ENCODE measurements at places on chromosomes 7 and 10. TPM values are rescaled to one million over a fixed set of nuclear protein-coding genes. Genes with fewer than 3 reads are reported as not detected.
A peak's percentile ranks its signal among the peaks of the same experiment; 100 is the strongest.

DIP2C gene
- total RNA-seq = 67.9 TPM

HOXA1 gene
- total RNA-seq = 1.1 TPM

MTERF1 gene
- 8.3 TPM for total RNA-seq

LRRC61 gene
- 10.3 TPM for total RNA-seq

RASSF4 gene
- 23.2 TPM for total RNA-seq

CXCL12 gene
- total RNA-seq = 81.9 TPM

XRCC2 gene
- 0.33 TPM for total RNA-seq

ABCA13 gene
- not detected for total RNA-seq

GSTO1 gene
- 119 TPM for total RNA-seq

HYAL4 gene
- not detected for total RNA-seq

DNA sequence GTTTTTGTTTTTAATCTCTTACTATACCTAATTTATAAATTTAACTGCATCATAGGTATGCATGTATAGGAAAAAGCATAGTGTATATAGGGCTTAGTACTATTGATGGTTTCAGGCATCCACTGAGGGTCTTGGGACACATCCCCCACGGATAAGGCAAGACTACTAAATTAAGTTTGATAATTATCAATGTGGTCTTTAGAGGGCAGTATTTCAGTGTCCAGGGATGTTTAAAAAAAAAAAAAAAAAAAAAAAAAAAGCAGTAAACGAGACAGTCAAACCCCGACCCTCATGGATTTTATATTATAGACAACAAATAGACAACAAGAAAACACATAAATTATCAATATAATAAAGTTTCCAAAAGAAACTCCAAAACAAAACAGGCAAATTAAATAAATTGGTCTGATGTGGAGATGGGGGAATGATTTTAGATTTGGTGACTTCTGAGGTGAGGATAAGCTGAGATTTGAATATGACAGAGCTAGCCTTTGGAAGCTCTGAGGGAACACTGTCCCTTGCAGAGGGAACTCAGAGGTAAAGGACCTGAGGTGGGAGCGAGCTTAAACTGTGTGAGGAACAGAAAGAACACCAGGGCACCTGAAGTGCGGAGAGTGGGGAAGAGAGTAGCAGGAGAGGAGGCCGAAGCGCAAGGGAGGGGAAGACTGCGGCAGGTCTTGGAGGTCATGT, 14.8 kb downstream of the ACSM6 start:
- H3K4me3 ChIP-seq = no peak overlapping the region
- no peak overlapping the region for H3K27ac ChIP-seq
- H3K27me3 ChIP-seq = no peaks in the 10 kb centered on the region
- DNase-seq = no peak
- no peaks in the 10 kb centered on the region for H3K36me3 ChIP-seq

DNA sequence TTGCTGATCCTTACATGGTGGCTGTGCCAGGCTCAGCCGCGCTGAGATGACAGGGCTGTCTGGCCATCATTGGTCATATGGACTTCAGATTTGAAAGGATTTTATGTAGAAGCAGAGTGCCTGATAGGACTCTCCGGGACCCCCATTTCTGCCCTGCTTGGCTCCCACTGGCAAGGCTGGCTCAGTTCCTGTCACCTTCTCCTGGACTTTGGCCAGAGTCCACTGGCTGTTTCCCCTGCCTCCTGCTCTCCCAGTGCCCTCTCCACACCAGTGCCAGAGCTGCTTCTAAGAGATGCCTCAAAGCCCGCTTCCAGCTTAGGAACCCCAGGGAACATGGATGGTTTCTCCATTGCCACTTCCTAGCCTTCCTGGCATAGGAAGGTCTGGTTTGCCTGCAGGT, 5.1 kb upstream of the SH2D4B start:
- no peak overlapping the region for H3K27ac ChIP-seq
- H3K27me3 ChIP-seq = no peaks in the 10 kb centered on the region
- H3K4me1 ChIP-seq = no peaks in the 10 kb centered on the region
- peak; percentile 57 for DNase-seq

- peak; percentile 81 for DNase-seq
- no peaks in the 10 kb centered on the region for H3K4me1 ChIP-seq
- H3K27ac ChIP-seq = no peak overlapping the region
- no peaks in the 10 kb centered on the region for H3K36me3 ChIP-seq
- H3K27me3 ChIP-seq = no peaks in the 10 kb centered on the region
- no peak overlapping the region for H3K4me3 ChIP-seq
Observed at GRCh38 chr10:16304311-16304710, 132.5 kb upstream of the PTER start.

DNA sequence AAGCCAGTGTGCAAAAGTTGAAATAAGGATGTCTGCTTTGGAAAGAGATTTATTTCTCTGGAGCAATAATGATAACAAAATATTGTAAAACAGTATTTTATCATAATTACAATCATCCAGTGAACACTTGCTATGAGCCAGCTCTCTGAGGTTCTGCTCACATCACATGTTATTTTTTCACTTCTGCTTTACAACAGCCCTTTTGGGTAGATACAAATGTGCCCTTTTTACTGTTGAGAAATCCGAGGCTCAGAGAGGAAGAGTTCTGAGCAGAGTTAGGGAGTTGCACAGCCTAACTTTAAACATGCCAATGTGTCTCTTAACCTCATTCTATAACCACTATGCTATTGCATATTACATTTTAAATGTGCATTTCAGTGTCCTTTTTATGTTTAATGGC, 232.6 kb upstream of the CDC14C start:
- no peaks in the 10 kb centered on the region for H3K36me3 ChIP-seq
- no peaks in the 10 kb centered on the region for H3K27me3 ChIP-seq
- no peak for DNase-seq
- no peak overlapping the region for H3K27ac ChIP-seq
- H3K4me1 ChIP-seq = no peaks in the 10 kb centered on the region

DNA sequence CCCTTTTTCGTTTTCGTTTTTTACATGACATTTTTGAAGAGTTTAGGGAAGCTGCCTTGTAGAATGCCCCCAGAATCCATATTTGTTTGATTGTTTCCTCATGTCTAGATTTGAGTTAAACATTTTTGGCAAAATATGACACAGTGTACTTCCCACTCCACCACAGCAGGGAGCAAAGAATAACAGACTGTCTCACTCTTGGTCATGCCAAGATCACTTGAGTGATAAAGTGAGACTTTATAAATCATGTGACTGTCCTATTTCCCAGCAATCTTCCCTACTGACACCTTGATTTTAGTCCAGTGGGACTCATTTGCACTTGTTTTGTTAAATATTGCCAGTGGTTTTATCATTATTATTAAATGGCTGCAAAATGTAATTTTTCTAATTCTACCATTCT, 44.4 kb upstream of the USP6NL start:
- no peak overlapping the region for H3K27ac ChIP-seq
- H3K4me3 ChIP-seq = no peak overlapping the region
- H3K4me1 ChIP-seq = no peaks in the 10 kb centered on the region

DNA sequence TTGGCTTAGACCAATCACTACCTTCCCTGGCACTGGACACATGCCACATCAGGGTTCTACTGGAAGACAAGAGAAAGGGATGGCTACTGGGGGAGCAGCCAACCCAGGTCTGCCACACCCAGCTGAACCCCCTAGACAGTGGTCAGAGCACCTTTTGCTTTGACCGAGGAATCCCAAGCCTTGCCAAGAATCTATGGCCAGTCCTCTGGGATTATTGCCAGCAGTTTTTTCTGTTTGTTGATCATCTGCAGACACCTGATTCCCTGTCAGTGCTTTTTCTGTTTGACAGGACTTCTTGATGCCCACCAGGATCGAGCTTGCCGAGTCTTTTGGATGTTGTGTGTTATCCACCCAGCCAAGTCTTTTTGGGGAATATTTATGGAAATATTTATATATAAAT, 476.2 kb upstream of the GALNT17 start:
- H3K27me3 ChIP-seq = no peaks in the 10 kb centered on the region
- H3K4me3 ChIP-seq = no peak overlapping the region
- DNase-seq = no peak

DNA sequence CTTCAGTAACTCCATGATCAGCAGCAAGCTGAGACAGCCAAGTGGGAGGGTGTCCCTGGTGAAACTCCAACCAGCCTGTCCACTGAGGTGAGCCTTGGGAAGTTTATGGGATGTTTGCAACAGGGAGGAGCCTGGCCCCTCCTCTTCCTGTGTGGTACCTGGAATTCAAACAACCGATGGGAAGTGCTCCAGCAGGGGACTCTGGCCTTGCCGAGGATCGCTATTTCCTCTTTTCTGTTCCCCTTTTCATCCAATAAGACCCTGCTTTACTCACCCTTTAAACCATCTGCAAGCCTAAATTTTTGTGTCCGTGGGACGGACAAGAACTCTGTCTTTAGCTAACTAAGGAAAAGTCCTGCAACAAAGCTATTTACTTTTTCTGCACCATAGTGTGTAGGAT, 491.1 kb upstream of the ZMIZ1 start:
- H3K27ac ChIP-seq = no peak overlapping the region
- H3K4me3 ChIP-seq = no peak overlapping the region
- peaks cover 10% of the 10 kb centered on the region for H3K4me1 ChIP-seq
- no peak for DNase-seq
- H3K36me3 ChIP-seq = no peaks in the 10 kb centered on the region

DNA sequence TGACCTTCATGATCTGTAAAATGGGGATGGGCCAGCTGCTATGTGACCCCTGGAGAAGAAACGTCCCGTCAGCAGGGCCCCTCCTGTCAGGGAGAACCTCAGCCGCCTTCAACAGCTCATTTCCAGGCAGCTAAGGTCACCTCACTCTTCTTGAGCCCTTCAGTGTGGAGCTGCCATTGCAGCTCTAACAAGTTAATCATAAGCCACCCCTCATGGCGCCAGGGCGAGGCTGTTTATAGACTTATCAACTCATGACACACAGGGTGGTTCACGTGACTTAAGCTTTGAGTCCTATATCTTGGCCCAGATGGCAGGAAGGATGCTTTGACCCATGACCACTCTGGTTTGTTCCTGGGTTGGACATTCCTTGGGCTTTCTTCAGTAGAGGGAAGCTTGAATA, 315.1 kb downstream of the TNS3 start:
- no peaks in the 10 kb centered on the region for H3K27me3 ChIP-seq
- H3K4me1 ChIP-seq = no peaks in the 10 kb centered on the region
- no peaks in the 10 kb centered on the region for H3K36me3 ChIP-seq

DNA sequence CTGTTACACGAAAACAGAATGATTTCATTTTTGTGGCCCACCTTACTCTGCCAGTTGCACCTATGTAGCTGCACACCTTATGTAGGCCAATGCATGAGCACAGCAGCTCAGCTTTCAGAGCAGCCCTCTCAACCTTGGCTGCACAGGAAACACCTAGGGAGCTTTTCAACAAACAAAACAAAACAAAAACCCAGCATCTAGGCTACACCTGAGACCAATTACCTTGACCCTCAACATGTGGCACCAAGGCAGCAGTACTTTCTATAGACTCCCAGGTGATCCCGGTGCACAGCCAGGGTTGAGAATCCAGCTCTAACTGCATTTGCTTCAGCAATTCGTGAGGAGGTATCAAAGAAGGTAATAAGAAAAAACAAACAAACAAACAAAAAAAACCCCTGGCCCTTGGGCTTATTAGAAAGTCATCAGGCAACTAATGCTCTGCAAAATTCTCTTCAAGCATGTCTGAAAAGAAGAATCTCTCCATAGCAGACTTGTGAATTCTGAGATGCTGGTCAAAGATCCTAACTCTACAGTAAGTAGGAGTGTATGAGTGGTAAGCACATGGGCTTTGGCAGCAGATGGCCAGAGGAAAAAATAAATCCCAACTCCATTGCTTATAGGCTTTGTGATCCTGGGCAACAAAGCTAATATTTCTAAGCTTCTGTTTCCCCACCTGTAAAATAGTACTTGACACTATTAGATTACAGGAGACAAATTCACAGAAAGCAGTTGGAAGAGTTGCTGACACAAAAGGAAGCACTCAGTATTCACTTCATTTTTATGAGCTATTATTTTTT, 113.4 kb upstream of the NOBOX start:
- H3K36me3 ChIP-seq = no peaks in the 10 kb centered on the region
- H3K4me1 ChIP-seq = peaks cover 11% of the 10 kb centered on the region
- no peak for DNase-seq
- H3K27me3 ChIP-seq = no peaks in the 10 kb centered on the region

DNA sequence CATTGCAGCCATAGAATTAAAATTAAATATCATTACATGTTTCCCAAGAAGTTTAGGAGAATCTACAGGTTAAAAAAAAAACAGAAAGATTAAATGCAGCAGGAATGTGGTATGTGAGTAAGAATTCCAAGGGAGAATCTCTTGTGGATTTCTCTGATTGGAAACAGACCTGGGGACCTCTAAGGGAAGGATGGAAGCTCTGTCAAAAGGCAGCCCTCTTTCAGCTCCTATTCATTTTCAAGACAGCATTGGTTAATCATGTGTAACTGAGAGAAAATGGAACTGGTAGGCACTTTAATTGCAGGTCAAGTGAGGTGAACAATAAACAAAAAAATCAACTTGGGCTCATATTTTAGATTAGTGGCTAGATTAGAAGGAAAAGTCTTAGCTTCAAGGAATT, 81.4 kb upstream of the MTPN start:
- H3K27me3 ChIP-seq = no peaks in the 10 kb centered on the region
- no peak overlapping the region for H3K4me3 ChIP-seq
- H3K27ac ChIP-seq = no peak overlapping the region
- H3K4me1 ChIP-seq = peaks cover 16% of the 10 kb centered on the region
- DNase-seq = no peak
- H3K36me3 ChIP-seq = no peaks in the 10 kb centered on the region

GRCh38 chr7:27095050-27095896, 527 bp downstream of the HOXA1 start:
- peaks cover 22% of the 10 kb centered on the region for H3K4me1 ChIP-seq
- no peaks in the 10 kb centered on the region for H3K27me3 ChIP-seq
- no peaks in the 10 kb centered on the region for H3K36me3 ChIP-seq

GRCh38 chr10:67487199-67487598, 208.8 kb downstream of the CTNNA3 start:
- H3K36me3 ChIP-seq = no peaks in the 10 kb centered on the region
- H3K27ac ChIP-seq = no peak overlapping the region
- no peak overlapping the region for H3K4me3 ChIP-seq
- H3K4me1 ChIP-seq = peaks cover 4% of the 10 kb centered on the region

- no peak for DNase-seq
- no peak overlapping the region for H3K27ac ChIP-seq
- H3K27me3 ChIP-seq = no peaks in the 10 kb centered on the region
- no peaks in the 10 kb centered on the region for H3K36me3 ChIP-seq
- no peaks in the 10 kb centered on the region for H3K4me1 ChIP-seq
- H3K4me3 ChIP-seq = no peak overlapping the region
Observed at GRCh38 chr10:37765216-37765615, 92.2 kb downstream of the ZNF248 start.
